ENCODE measurements at places on chromosomes 16 and 17.

DNA sequence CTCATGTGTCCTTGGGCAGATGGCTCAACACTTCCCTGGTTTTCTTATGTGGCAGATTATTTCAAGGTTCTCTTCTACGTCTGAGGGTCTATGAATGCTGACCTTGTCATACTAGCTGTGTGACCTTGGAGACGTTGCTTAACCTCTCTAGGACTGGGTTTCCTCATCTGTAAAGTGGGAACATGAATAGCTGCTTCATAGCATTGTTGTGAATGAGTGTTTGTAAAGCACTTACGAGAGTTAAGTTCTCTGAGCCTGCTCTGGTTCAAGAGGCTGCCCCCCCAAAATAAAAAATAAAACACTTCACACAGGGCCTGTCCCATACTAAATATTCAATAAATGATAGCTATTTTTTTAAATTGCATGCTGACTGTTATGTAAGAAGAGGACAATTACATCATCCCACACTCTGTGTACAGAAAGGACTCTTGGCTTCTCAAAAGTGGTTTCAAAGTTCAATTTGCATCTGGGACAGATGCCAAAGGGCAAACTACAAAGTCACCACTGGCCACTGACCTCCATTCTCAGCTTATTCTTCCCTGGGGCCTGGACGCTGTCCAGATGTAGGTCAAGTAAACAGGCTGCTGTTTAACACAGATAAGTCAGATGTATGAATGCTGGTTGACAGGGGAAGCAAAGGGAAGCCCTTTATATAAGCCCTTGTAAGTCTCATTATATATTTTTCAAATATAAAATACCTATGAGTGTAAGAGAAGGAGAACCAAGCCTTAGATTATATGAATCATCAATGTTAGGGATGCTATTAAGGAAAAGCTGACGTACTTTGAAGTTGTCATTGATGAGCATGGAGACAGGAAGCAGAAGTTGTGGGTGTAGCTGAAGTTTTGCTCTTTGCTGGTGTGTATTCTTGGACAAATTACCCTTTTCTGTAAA is 15.4 kb upstream of the NDEL1 start:
- no peak for DNase-seq

DNA sequence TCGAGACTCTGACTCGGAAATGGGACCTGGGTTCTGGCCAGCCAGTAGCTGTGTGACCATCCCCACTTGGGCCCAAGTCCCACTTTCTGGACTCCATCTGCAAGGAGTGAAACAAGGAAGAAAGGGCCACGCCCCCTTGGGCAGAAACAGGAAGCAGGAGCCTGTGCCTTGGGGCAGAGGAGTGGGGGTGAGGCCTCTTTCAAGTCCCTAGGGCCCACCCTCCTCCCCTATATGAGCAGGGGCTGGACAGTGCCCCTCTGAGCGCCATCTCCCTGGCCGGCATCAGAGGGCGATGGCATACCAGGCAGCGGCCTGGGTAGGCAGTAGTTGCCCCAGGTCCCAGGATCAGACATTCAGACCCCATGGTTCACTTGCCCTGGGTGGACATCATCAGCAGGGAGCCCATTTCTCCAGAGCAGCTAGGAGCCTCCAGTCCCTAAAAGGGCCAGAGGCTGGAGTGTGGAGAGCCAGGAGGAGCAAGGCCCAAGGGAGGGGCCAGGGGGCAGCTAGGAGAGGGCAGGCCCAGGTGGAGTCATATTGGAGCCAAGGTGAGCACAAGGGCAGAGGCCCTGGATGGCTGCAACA is 7.1 kb downstream of the BCAR1 start:
- DNase-seq, result no peak

- no peak for DNase-seq
Measured at GRCh38 chr16:11250091-11250785, 5.8 kb downstream of the SOCS1 start.

DNA sequence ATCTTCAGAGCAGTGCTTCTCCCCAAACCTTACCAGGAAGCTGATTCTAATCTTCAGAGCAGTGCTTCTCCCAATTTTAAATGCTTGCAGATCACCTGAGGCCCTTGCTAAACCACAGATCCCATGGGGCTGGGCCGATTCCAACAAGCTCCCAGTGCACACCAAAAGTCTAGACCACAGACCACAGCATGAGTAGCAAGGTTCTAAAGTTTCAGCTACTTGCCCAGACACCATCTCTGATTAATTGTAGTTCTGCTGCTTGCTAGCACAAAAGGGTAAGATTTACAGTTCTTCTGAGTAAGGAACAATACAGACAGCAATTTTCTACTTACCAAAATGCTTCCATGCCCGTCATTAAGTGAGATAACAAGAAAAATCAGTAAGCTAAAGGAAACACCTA is 12.2 kb downstream of the CLEC3A start:
- DNase-seq, result no peak

Data from RWPE1 (cell line).